ENCODE measurements at places on chromosomes 6 and 20.

GRCh38 chr6:138182939-138183789 lies 21.4 kb downstream of the ARFGEF3 start:
- no peak for DNase-seq

GRCh38 chr6:23268348-23268747 lies 699.0 kb downstream of the HDGFL1 start:
- no peak for DNase-seq

DNA sequence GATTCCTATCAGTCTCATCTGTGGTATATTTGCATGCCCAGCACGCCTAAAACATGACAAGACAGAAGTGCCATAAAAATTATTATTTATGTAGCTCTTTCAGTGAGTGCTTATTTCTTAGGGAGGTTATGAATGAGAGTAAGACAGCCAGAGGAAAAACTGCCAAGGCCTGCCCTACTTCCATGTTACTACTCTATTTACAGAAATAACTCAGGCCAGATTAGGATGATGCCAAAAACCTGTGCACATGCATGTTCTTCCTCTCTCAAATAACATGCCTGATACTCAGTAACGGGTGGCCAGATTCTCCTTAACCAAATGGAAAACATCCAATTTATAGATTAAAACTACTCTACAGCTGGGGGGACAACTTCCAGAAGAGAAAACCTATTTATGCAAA lies 45.7 kb downstream of the ILRUN start:
- DNase-seq, result no peak

DNA sequence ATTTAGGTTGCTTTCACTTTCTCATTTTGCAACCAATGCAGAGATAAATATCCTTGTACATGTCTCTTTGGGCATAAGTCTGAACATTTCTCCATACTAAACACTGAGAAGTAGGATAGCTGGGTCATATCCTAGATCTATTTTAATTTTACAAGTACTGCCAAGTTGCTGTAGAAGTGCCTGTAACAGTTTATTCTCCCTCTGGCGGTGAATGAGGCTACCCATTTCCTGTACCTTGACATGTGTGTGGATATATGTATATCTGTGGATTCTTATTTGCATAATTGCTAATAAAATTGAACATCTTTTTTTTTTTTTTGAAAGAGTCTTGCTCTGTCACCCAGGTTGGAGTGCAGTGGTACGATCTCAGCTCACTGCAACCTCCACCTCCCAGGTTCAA lies 48.0 kb upstream of the PNRC1 start:
- no peak for DNase-seq

DNA sequence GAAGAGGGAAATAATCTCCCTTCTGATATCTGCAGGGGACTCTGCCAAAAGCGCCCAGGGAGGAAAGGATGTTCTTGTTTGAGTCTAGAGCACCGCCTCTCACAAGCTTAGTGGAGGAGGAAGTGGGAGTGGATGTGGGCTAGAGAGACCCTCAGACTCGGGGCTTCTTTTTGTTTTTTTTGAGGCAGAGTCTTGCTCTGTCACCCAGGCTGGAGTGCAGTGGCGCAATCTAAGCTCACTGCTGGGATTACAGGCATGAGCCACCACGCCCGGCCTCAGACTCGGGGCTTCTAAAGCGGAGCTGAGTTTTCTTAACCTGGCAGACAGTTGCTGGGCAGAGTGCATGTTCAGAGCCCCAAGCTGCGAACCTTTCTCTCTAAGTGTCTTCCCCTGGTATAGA lies 310.8 kb downstream of the BMP7 start:
- DNase-seq, result no peak

- no peak for DNase-seq
Measured at GRCh38 chr6:161359618-161359945, 85.7 kb upstream of the AGPAT4 start.
